ENCODE measurements at places on chromosomes 12 and 14. TPM values are rescaled to one million over a fixed set of nuclear protein-coding genes. Genes with fewer than 3 reads are reported as not detected.

GRCh38 chr14:20719777-20720176 is 25.9 kb upstream of the EDDM3A start:
- peak; percentile 8 for DNase-seq
- no peaks in the 10 kb centered on the region for H3K36me3 ChIP-seq
- peaks cover 12% of the 10 kb centered on the region for H3K4me1 ChIP-seq
- no peak overlapping the region for H3K4me3 ChIP-seq

E2F7 gene
- not detected for total RNA-seq

GLT8D2 gene
- total RNA-seq: 33.9 TPM

DNA sequence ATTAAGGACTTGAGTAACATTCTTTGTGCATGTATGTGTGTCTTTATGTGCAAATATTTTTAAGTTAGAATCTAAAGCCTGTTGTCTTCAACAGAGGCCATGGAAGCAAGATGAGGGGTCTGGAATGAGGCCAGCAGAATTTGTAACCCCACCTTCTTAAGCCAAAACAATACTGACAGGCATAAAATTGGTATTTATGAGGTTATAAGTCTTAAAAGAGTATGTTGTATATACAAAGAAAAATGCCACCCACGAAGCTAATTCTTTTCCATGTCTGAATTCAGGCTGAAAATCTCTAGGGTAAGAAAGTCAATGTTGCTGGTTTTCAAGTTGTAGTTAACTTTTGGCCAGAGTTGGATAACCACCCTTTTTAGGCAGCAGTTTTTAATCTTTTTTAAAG is 86.2 kb upstream of the TMTC1 start:
- no peaks in the 10 kb centered on the region for H3K36me3 ChIP-seq
- no peaks in the 10 kb centered on the region for H3K27me3 ChIP-seq
- DNase-seq: no peak
- H3K27ac ChIP-seq: no peak overlapping the region
- no peak overlapping the region for H3K4me3 ChIP-seq

- no peak for DNase-seq
- no peaks in the 10 kb centered on the region for H3K36me3 ChIP-seq
- no peaks in the 10 kb centered on the region for H3K4me1 ChIP-seq
- no peaks in the 10 kb centered on the region for H3K27me3 ChIP-seq
These were observed 308.2 kb downstream of the GLT1D1 start for GRCh38 chr12:129161511-129161910.

CLEC6A gene
- total RNA-seq: not detected

GRCh38 chr12:122032580-122032979 is 10.9 kb downstream of the BCL7A start:
- H3K4me1 ChIP-seq: peaks cover 51% of the 10 kb centered on the region
- no peak for DNase-seq
- H3K4me3 ChIP-seq: no peak overlapping the region
- H3K36me3 ChIP-seq: no peaks in the 10 kb centered on the region

- H3K27ac ChIP-seq: peak overlapping the region; percentile 67
- no peaks in the 10 kb centered on the region for H3K36me3 ChIP-seq
- peaks cover 42% of the 10 kb centered on the region for H3K4me1 ChIP-seq
- no peak for DNase-seq
These were observed 18.5 kb upstream of the AMN start for GRCh38 chr14:102903889-102904512.

GRCh38 chr12:2710701-2711100 is 84.1 kb upstream of the FKBP4 start:
- no peaks in the 10 kb centered on the region for H3K27me3 ChIP-seq
- DNase-seq: no peak

GRCh38 chr12:112241176-112241575 is 115.8 kb downstream of the TRAFD1 start:
- H3K4me1 ChIP-seq: peaks cover 35% of the 10 kb centered on the region
- peak; percentile 37 for DNase-seq
- no peaks in the 10 kb centered on the region for H3K27me3 ChIP-seq

DNA sequence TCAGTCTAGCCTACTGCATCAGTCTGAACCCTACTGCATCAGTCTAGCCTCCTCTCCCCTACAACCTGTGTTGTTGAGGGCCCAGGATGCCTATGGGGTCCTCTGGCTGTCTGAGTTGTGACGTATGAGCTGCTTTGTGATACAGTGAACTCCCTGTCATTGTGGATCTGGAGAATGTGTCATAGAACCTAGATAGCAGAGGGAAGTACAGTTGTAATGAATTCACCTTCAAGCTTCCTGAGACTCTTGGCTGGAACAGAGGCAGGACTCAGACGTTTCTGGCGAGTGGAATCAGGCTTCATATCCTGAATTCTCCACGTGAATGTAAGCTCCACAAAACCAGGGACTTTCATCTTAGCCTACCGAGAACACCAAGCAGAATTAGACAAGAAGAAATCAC is 17.0 kb downstream of the TBK1 start:
- H3K27ac ChIP-seq: no peak overlapping the region
- no peaks in the 10 kb centered on the region for H3K27me3 ChIP-seq
- no peak for DNase-seq
- no peaks in the 10 kb centered on the region for H3K4me1 ChIP-seq
- H3K36me3 ChIP-seq: peaks cover 22% of the 10 kb centered on the region
- H3K4me3 ChIP-seq: no peak overlapping the region

- no peak overlapping the region for H3K4me3 ChIP-seq
- no peak overlapping the region for H3K27ac ChIP-seq
- H3K4me1 ChIP-seq: peaks cover 9% of the 10 kb centered on the region
- no peak for DNase-seq
These were observed 50.5 kb upstream of the KRR1 start for GRCh38 chr12:75561921-75562320.

- H3K4me1 ChIP-seq: peaks cover 23% of the 10 kb centered on the region
- no peak for DNase-seq
- H3K4me3 ChIP-seq: no peak overlapping the region
- no peaks in the 10 kb centered on the region for H3K27me3 ChIP-seq
- no peak overlapping the region for H3K27ac ChIP-seq
These were observed 42.6 kb downstream of the TRAF3 start for GRCh38 chr14:102819747-102820330.

GRCh38 chr12:25387732-25388050 is 137.0 kb upstream of the KRAS start:
- H3K36me3 ChIP-seq: no peaks in the 10 kb centered on the region
- H3K4me1 ChIP-seq: peaks cover 4% of the 10 kb centered on the region
- no peak overlapping the region for H3K27ac ChIP-seq
- H3K4me3 ChIP-seq: no peak overlapping the region

TESPA1 gene
- not detected for total RNA-seq

MAGOHB gene
- 13.1 TPM for total RNA-seq

DNA sequence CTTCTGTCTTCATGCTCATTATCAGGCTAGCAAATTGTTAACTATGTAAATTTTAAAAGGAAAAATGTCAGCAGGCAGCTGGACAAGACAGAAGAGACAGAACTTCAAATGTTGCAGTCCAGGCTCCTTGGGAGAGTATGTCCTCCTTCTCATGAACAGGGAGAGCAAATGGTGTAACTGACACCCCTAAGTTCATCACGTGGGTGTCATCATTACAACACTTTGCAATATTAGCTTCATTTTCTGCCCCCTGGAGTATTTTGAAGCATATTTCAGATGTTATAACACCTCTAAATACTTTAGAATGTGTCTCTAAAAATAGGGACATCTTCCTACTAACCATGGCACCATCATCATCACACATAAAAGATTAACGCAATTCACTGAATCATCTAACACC is 62.1 kb downstream of the ZNF664 start:
- no peaks in the 10 kb centered on the region for H3K27me3 ChIP-seq
- no peak for DNase-seq
- no peak overlapping the region for H3K4me3 ChIP-seq
- H3K4me1 ChIP-seq: peaks cover 6% of the 10 kb centered on the region

Measured in thyroid gland (tissue), 4 donors.